Frontal cortex (tissue), 4 donors: ENCODE measurements at places on chromosomes 11 and 22.

DNA sequence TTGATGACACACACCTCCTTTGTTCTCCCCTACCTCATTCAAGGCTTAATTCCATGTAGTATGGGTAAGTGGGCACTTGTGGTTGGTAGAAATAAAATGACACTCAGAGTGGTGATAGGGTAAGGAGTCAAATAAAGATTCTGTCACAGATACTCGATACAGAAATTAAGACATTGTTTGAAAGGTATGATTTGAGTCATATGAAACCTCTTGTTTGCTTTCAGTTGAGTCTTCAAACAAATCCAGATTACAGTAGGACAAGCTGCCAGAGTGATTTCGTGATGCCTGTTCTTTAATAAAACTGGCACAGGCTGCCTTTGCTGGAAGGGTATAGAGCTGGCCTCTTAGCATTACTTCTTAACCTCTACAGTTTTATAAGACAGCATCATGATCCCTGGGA lies 182.4 kb downstream of the SPON1 start:
- no peak for DNase-seq

GRCh38 chr11:26040339-26040738 lies 291.6 kb upstream of the ANO3 start:
- no peak for DNase-seq

- DNase-seq: no peak
These were observed 35.1 kb downstream of the CAPN1 start for GRCh38 chr11:65216830-65217229.

DNA sequence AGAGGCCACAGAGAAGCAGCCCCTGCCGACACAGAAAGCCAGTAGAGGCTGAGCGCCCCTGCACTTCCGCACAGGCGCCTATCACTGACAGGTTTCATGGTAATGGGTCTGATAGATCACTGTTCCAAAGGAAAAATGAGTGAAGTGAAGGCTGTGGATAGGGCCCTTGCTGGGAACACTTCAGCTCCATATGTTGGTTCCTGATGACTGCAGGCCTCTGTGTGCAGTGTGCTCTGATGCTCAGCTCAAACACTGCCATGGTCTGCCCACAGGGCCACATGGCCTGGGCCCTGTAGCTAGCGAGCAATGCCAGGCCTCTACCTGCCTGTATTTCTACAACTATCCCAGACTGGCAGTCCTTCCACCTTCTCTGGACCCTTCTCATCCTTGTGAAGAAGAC lies 62.7 kb upstream of the CLTCL1 start:
- DNase-seq: no peak

GRCh38 chr11:69107413-69107812 lies 48.3 kb upstream of the SMIM38 start:
- no peak for DNase-seq
